ENCODE measurements at places on chromosomes 6 and 20.
A peak's percentile ranks its signal among the peaks of the same experiment; 100 is the strongest.

DNA sequence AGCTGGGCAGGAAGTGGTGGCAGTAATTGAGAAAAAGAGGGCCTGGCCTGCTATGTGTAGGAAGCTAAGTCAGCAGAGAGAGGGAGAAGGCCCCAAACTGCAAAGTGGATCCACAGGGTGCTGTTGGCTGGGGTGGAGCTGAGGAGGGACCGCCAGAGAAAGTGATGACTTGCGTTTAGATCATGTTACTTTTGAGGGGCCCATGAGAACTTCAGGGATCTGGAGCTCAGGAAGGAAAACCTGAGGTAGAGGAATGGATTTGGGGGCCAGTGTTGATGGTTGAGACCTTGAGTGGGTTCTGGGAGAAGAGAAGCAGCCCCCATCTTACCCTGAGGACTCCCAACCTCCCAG lies 155.5 kb downstream of the MRPL14 start:
- DNase-seq = no peak

- DNase-seq = no peak
Measured at GRCh38 chr6:123224077-123224476, 228.0 kb downstream of the CLVS2 start.

- DNase-seq = no peak
Measured at GRCh38 chr6:162576016-162576415, 151.6 kb downstream of the PRKN start.

GRCh38 chr20:46809706-46810360 lies 84.8 kb upstream of the EYA2 start:
- no peak for DNase-seq

- no peak for DNase-seq
Measured at GRCh38 chr20:6067763-6068318, 14.0 kb upstream of the LRRN4 start.

DNA sequence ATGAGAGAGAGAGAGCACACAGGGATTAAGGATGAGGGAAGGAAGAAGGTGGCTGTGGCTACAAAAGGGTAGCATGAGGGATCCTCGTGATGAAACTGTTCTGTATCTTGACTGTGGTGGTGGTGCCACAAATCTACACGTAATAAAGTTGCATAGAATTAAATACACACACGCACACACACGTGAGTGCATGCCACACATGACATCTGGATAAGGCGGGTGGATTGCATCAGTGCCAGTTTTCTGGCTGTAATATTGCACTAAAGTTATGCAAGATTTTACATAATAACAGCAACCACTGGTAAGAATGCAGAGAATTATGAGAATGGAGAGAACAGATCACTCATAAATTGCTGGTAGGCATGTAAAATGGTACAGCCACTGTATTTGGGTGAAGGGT lies 16.9 kb upstream of the STK35 start:
- DNase-seq = no peak

GRCh38 chr6:42279144-42279781 lies 61.6 kb upstream of the MRPS10 start:
- DNase-seq = peak; percentile 84

- DNase-seq = no peak
Measured at GRCh38 chr6:34524971-34525370, 31.2 kb downstream of the SPDEF start.

DNA sequence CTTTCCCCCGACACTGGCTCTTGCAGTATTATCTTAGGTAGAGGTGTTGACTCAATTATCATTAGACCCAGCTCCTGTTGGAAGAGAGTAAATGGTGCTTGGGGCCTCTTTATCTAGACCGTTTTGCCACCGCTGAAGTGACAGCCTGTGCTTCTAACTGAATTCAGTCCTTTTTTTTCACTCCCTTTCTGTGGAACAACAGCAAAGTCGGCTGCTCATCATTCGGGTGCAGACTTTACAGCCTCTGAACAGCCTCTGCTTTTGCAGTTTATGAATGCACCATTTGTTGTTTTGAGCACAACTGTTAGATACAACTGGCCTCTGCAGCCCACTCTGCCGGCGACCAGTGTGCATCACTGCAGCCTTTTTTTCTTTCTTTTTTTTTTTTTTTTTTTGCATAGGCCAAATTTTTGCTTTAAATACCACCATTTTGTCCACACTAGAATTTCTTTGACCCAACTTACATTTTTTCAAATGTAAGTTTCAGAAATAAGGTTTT lies 35.8 kb downstream of the RREB1 start:
- DNase-seq = no peak

- DNase-seq = no peak
Measured at GRCh38 chr20:23125625-23126191, 39.6 kb upstream of the CD93 start.

- DNase-seq = peak; percentile 63
Measured at GRCh38 chr6:11096109-11096508, 2.5 kb downstream of the SMIM13 start.

DNA sequence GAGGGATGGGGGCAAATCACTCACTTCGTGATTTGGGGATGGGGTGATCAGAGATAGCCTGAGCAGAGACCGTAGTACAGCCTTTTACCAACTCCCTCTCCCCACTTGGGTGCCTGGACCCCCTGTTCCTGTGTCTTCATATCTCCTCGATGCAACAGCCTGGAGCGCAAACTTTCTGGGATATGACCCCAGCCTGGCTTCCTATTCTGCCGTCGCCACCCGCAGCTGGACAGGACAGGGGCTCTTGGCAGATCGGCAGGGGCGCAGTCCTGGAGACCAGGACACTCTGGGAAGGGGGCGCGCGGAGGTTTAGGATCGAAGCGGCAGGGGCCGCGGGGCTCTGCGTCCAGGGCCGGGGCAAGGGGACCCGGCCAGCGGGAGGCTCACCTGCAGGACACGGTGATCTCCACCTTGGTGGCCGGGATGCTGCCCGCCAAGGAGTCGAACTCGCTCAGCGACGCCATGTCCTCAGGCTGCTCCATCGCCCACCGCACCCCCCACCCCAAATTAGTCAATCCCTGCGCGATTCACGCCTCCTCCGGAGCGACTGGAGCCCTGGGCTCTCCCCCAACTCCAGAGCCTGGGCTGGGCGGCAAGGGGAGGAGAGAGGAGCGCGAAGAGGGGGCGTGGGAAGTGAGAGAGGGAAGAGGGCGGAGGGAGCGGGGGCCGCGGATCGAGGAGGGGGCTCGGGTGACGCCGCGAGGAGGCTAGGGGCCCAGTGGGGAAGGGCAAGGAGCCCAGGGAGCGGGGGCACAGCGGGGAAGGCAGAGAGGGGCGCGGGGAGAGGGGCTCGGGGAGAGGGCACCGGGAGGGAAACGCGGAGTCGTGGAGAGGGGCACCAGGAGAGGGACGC lies at the start of gene CPNE5:
Gene CPNE5, minus strand, starts transcription at position 549 of the 853 bp plus-strand sequence. Its CDS starts 67 bp downstream, at position 482.
- no peak for DNase-seq
